GM12878 (cell line): ENCODE measurements at places on chromosomes 5 and 9.

GRCh38 chr9:21800931-21801682, 1.3 kb upstream of the MTAP start:
- DNase-seq, result no peak

DNA sequence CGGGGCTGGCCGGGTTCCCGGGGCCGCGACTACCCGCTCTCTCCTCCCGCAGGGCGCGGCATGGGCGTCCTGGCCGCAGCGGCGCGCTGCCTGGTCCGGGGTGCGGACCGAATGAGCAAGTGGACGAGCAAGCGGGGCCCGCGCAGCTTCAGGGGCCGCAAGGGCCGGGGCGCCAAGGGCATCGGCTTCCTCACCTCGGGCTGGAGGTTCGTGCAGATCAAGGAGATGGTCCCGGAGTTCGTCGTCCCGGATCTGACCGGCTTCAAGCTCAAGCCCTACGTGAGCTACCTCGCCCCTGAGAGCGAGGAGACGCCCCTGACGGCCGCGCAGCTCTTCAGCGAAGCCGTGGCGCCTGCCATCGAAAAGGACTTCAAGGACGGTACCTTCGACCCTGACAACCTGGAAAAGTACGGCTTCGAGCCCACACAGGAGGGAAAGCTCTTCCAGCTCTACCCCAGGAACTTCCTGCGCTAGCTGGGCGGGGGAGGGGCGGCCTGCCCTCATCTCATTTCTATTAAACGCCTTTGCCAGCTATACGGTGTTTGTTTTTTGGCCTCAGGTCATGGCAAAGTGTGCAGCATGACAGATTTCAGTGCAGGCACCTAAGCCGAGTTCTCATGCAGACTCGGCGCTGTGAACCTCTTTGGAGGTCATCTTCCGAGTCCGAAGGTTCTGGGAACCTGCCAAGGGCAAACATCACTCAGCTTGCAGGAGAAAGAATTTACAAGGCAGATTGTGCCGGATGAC, 516 bp downstream of the MRPL41 start:
- no peak for DNase-seq

DNA sequence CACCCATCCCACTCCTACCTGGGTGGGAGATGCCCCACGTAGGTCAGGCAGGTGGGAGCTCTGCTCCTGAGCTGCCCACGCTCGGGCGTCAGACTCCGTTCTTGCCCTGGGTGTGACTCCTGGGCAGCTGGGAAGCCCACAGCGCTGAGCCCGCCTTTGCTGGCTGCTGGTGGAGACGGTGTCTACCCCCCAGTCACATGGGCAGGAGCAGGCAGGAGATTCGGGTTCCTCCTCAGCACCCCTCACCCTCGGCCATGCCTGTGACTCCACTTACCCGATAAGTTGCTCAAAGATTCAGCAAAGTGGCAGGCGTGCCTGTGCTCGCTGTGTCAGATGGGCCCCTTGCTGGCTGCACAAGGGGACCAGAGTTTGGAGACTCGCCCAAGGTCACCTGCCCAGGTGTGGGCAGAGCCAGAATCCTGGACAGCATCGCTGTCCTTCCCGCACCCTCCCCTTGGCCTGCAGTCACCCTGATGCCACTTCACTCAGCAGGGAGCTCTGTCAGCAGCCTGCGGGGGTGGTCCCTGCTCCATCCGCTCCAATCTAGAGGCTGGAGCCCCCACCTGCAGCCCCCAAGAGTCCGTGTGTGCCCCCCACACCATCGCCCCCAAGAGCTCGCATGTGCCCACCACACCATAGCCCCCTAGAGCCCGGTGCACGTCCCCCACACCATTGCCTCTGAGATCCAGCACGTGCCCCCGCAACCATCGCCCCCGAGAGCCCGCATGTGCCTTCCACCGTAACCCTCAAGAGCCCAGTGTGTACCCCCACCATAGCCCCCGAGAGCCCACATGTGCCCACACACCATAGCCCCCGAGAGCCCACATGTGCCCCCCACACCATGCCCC, 4.2 kb downstream of the LCN1 start:
- no peak for DNase-seq

GRCh38 chr9:77003366-77003765, 16.1 kb upstream of the FOXB2 start:
- no peak for DNase-seq
